ENCODE measurements at places on chromosomes 2 and 18. TPM values are rescaled to one million over a fixed set of nuclear protein-coding genes. Genes with fewer than 3 reads are reported as not detected.

The WIPF1 gene
- 20.6 TPM for total RNA-seq

The OTOS gene
- not detected for total RNA-seq

The TUBA3E gene
- not detected for total RNA-seq

The RNF125 gene
- 0.63 TPM for total RNA-seq

GRCh38 chr2:153213022-153213421, 265.5 kb downstream of the RPRM start:
- H3K4me1 ChIP-seq = no peaks in the 10 kb centered on the region
- H3K27me3 ChIP-seq = peaks cover 3% of the 10 kb centered on the region
- no peak overlapping the region for H3K4me3 ChIP-seq
- no peak overlapping the region for H3K27ac ChIP-seq
- DNase-seq = no peak

DNA sequence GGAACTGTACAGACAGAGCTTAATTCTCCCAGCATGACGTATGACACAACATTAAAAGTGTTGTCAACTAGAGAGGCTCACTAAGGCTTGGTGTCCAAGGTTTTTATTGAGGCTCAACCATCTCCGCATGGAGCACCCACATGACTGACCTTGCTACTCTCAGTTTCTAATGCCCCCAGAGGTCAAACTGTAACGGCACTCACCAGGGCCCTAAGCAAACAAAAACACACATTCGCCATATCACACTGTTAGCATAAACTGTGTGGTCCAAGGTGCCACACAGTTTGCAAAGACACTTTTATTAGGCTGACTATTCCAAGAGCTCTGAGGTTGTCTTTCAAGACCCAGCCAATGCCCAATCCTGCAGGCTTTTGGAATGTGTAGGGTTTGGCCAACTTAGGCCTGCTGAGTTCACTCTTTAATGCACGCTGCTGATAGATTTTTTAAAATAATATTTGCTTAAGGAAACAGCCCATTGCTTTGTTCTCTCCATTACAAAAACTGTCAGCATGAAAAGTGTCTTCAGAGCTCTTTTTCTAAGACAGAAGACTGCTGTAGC, 114.9 kb downstream of the DSC3 start:
- H3K27me3 ChIP-seq = no peaks in the 10 kb centered on the region
- H3K4me3 ChIP-seq = no peak overlapping the region
- H3K27ac ChIP-seq = no peak overlapping the region
- peaks cover 15% of the 10 kb centered on the region for H3K4me1 ChIP-seq

DNA sequence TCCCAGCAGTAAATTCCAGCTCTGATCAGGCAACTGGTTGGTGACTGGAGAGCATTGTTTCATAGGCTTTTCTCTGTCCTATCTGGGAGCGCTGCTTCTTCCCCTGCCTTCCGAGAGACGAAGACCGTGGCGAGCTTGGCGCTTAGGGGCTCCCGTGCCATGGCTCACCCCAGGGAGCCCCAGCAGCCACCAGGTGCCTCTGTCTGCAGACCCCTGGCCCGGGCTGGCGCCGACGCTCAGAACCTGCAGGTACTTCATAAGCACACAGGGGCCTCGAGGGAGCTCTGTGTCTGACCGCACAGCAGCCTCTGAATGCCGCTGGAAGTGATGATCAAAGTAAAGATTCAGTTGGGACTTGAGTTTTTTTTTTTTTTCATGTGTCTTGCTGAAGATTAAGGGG, 19.1 kb upstream of the RBM44 start:
- no peaks in the 10 kb centered on the region for H3K27me3 ChIP-seq
- H3K27ac ChIP-seq = no peak overlapping the region
- H3K36me3 ChIP-seq = peaks cover 56% of the 10 kb centered on the region

DNA sequence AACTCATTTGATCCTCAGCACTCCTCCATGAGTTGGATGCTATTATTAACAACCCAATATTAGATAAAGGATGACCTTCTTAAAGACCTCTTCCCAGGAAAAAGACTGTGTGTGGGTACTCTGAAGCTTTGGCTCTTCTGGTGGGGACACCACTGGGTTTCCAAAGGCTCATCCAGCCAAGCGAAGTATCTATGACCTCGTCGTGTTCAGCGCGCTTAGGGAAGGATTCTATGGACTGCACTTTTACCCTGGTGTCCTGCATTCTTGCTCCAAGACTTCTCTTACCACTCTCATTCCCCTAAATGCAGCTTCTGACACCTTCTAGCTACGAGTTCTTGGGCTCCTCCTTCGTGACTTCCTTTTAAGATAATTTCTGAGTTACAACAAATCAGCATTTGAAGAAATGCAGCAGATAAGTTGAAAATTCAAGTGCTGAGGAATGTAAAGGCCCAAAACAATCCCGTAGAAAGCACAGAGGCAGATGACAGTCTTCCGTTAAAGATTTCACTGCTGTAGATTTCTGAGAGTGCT, 673 bp upstream of the HNMT start:
- H3K27me3 ChIP-seq = no peaks in the 10 kb centered on the region
- H3K4me3 ChIP-seq = peak overlapping the region; percentile 76
- no peaks in the 10 kb centered on the region for H3K36me3 ChIP-seq
- no peak for DNase-seq

GRCh38 chr2:207681431-207681830, 30.0 kb upstream of the CCNYL1 start:
- H3K4me3 ChIP-seq = no peak overlapping the region
- DNase-seq = no peak
- peaks cover 12% of the 10 kb centered on the region for H3K4me1 ChIP-seq
- no peak overlapping the region for H3K27ac ChIP-seq

- no peak overlapping the region for H3K4me3 ChIP-seq
- H3K36me3 ChIP-seq = no peaks in the 10 kb centered on the region
- no peak for DNase-seq
- no peak overlapping the region for H3K27ac ChIP-seq
- H3K4me1 ChIP-seq = peaks cover 23% of the 10 kb centered on the region
Measured at GRCh38 chr2:205675861-205676516, 6.3 kb upstream of the NRP2 start.

Measured in mesothelial cell of epicardium (in vitro differentiated cells).